ENCODE measurements at places on chromosomes 6 and 20.
A peak's percentile ranks its signal among the peaks of the same experiment; 100 is the strongest.

GRCh38 chr6:143698759-143699429, 21.1 kb downstream of the PHACTR2 start:
- no peaks in the 10 kb centered on the region for H3K27me3 ChIP-seq
- no peaks in the 10 kb centered on the region for H3K36me3 ChIP-seq
- no peak for DNase-seq

DNA sequence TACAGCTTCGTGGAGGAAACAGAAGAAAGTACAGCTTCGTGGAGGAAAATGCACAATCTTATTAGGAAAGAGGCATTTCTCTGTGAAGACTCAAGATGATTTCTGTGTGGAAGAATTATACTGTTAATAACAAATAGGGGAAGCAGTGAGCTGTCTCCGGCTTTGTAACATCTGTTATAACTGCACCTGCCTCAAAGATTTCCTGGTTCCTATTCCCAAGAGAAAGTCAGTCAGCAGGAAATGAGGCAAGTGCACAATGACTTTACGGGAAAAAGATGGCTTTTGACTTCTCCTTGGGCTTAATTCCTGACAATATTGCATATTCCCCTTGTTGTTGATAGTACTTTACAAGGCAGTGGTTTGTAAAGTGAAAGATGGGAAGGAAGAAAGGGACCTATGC, 538.5 kb downstream of the BMP2 start:
- H3K27me3 ChIP-seq: no peaks in the 10 kb centered on the region
- H3K27ac ChIP-seq: no peak overlapping the region

- H3K27me3 ChIP-seq: peaks cover 40% of the 10 kb centered on the region
- no peak overlapping the region for H3K4me3 ChIP-seq
- H3K36me3 ChIP-seq: no peaks in the 10 kb centered on the region
Measured at GRCh38 chr20:49768204-49769047, 44.2 kb upstream of the SLC9A8 start.

DNA sequence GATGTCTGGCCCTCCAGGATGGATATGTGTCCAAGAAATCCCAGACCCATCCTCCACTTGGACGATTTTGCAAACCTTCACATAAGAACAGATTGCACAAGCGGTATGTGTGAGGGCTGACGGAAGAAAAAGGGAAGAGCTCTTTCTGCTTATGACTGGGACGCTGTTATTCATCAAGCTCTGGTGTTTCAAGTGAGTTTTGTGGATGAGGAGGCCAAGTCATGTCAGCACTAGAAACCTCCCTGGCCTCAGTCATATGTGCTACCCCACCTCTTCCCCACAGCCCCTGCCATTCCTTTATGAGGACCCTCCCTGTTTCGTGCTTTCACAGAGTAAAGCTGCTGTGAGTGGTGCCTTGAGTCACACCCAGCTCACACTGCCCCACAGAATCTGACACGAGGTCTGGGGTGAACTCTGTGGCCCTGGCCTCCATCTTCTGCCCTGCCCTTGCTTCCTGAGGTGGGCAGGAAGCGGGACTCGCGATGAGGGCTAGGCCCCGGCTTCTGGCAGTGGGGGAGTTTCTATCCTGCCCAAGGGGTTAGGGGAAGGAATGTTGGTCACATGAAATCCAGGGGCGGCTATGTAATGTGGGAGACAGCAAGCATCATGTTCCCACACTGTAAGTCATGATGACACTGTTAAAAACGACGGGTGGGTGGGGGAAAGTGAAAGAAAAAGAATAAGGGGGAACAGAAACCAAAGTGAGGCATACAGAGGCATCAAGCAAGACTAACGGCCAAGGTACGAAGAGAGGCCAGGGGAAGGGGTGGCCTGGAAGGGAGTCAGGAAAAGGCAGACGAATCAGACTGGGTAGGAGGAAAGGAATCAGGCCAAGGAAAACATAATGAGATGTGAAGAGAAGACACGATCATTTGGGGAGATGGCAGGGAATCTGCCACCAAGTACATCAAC, 78.1 kb downstream of the PRDM1 start:
- no peak for DNase-seq
- no peaks in the 10 kb centered on the region for H3K36me3 ChIP-seq
- no peaks in the 10 kb centered on the region for H3K27me3 ChIP-seq
- H3K4me1 ChIP-seq: peaks cover 24% of the 10 kb centered on the region
- peak overlapping the region; percentile 91 for H3K27ac ChIP-seq

DNA sequence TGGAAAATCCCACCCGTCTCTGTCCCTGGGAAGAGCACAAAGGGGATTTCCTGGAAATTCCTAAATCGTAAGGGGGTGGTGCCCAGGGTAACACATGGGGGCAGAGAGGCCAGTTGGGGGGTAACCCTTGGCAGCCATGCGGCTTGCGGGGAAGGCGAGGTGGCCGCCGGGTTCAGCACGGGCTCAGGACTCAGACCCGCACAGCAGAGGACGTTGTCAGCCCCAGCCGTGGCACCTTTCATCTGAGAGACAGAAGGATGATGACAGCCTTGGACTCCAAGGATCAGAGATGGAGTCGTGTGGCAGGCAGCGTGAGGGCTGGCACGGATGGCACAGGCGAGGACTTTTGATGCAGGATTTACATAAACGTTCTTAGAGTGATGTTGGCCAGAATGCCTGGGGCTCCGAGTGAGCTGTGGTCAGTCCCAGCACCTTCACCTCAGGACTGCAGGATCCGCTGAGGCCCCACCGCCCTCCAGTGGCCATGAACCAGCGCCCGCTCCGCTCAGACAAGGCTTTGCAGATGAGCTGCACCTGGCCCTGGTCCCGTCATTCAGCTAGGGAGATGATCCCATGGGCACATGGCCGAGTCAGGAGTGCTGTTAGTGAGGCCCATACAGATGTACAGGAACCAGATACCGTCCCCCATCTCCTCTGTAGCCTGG, 190.3 kb downstream of the TAF4 start:
- no peak overlapping the region for H3K27ac ChIP-seq
- H3K27me3 ChIP-seq: no peaks in the 10 kb centered on the region
- DNase-seq: no peak
- H3K4me1 ChIP-seq: no peaks in the 10 kb centered on the region
- no peaks in the 10 kb centered on the region for H3K36me3 ChIP-seq

DNA sequence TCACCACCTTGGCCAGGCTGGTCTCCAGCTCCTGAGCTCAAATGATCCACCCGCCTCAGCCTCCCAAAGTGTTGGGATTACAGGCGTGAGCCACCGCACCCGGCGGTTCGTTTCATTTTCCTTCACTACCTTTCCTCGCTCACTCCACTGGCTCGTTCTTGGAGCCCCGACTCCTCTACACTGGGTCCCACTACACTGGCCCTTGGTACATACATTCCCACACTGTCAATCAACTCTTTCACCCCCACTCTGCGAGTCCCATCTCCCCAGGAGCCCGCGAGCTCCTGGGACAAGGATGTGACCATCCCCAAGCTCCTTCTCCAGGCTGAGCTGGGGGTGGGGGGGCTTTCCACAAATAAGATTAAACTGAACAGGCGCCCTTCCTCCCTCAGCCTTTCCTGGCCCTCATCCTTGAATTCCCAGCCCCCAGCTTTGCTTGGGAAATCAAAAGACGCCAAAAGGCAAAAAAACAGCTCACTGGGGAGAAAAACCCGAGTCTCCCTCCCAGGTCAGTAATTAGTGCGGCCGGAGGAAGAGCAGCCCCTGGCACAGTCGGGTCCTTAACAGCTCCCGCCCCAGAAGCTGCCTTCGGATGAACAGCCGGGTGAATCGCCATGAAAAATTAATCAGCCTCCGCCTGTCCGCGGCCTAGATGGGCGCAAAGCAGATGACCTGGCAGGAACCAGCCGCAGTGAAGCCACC, 42.8 kb upstream of the LY86 start:
- no peak for DNase-seq
- peaks cover 13% of the 10 kb centered on the region for H3K4me1 ChIP-seq
- H3K36me3 ChIP-seq: no peaks in the 10 kb centered on the region
- peaks cover 34% of the 10 kb centered on the region for H3K27me3 ChIP-seq
- H3K4me3 ChIP-seq: no peak overlapping the region
- no peak overlapping the region for H3K27ac ChIP-seq

GRCh38 chr20:2688041-2688591, 4.5 kb upstream of the EBF4 start:
- H3K27me3 ChIP-seq: peaks cover 3% of the 10 kb centered on the region
- DNase-seq: peak; percentile 74
- H3K4me1 ChIP-seq: peaks cover 22% of the 10 kb centered on the region
- no peak overlapping the region for H3K27ac ChIP-seq
- H3K4me3 ChIP-seq: no peak overlapping the region

DNA sequence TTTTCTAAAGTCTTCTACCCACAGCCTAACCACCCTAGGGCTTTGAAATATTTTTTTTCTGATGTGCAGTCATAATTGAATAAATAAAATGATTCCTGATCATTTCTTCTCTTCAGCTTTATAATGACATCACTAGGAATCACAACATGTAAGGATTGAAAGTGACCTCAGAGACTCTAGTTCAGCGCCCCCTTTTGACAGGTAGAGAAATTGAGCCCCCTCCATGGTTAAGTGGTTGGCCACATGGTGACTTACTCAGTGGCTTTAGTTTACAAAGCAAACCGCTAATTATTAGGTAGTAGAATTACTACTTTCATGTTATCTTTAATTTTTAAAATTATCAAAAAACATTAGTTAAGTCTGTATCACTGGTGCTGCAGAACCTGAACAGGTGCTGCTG, 13.3 kb upstream of the SLC2A12 start:
- H3K27me3 ChIP-seq: no peaks in the 10 kb centered on the region
- H3K4me3 ChIP-seq: no peak overlapping the region
- H3K36me3 ChIP-seq: no peaks in the 10 kb centered on the region
- H3K27ac ChIP-seq: no peak overlapping the region
- DNase-seq: peak; percentile 49

DNA sequence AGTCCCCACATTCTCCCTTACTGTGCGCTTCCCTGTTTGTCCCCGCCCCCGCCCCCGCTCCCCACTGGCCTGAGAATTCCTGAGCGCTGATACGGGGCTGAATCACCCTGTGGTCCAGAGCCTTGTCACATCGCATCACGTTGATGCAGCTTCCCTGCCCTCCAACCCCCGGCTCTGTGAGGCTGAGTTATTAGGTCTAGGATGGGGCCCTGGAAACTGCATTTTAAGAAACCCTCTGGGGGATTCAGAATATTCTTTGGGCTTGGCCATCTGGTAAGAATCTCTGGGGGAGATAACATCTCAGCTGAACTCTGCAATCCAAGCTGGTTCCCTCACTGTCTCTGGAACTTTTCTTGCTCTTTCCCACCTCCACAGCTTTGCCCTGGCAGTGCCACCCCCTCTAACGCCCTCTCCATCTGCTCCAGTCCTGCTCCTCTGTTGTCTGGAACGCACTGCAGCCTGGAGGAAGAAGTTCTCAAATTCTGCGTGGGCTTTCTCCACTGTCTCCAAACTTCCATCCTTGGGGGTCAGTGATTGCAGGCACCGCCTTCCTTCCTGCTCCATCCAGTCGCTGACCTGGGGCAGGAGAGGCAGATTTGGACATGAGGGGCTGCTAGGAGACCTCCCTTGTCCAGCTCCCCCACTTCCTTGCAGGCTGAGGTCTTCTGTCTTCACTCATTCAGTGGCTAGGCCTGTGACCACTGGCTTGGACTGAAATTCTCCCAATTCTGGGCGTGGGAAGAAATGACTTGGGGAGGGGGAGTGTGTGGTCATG, 42.6 kb downstream of the KIAA1755 start:
- DNase-seq: no peak
- peaks cover 5% of the 10 kb centered on the region for H3K4me1 ChIP-seq
- no peak overlapping the region for H3K27ac ChIP-seq
- no peak overlapping the region for H3K4me3 ChIP-seq
- no peaks in the 10 kb centered on the region for H3K36me3 ChIP-seq

DNA sequence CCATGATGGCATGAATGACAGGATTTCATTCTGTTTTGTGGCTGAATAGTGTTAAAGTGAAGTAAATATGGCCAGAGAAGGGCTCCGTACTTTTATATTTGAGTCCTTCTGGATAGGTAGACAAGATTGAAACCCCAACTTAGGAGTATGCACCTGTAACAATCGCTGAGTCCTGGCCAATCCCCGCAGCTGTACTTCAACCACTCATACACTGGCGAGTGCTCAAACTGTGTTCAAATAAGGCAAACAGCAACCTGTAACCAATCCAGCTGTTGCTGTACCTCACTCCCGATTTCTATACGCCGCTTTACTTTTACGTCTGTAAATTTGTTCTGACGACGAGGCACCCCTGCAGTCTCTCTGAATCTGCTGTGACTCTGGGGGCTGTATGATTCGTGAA, 6.7 kb downstream of the TTLL2 start:
- H3K4me1 ChIP-seq: no peaks in the 10 kb centered on the region
- no peak for DNase-seq
- H3K4me3 ChIP-seq: no peak overlapping the region
- peaks cover 2% of the 10 kb centered on the region for H3K27me3 ChIP-seq
- no peaks in the 10 kb centered on the region for H3K36me3 ChIP-seq

- no peak overlapping the region for H3K4me3 ChIP-seq
- no peak for DNase-seq
- no peaks in the 10 kb centered on the region for H3K36me3 ChIP-seq
- H3K27ac ChIP-seq: no peak overlapping the region
- H3K27me3 ChIP-seq: no peaks in the 10 kb centered on the region
Measured at GRCh38 chr6:47439348-47439668, 38.3 kb upstream of the CD2AP start.

DNA sequence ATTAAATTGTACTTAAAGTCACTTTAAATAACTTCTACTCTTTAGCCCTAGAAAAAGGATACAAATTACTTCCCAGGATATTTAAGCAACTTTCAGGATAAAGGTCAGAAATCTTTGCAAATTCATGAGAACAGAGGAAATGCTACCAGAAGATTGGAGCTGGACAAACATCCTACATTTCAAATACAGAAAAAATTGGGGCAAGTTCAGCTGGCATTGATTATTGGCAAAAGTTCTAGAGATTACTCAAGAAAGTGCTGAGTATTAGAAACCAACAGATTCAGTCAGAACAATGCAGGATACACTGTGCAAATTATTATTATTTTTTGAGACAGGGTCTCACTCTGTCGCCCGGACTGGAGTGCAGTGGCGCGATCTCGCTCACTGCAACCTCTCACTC, 6.0 kb downstream of the SLC22A23 start:
- H3K36me3 ChIP-seq: no peaks in the 10 kb centered on the region
- no peak overlapping the region for H3K27ac ChIP-seq
- H3K27me3 ChIP-seq: peaks cover 14% of the 10 kb centered on the region
- peaks cover 29% of the 10 kb centered on the region for H3K4me1 ChIP-seq
- no peak for DNase-seq
